ENCODE measurements at places on chromosomes 5 and 9.

GRCh38 chr5:147481874-147482705 lies 27.8 kb downstream of the DPYSL3 start:
- H3K27ac ChIP-seq, result peak overlapping the region; percentile 97
- H3K4me3 ChIP-seq, result no peak overlapping the region
- no peak for DNase-seq
- H3K4me1 ChIP-seq, result peaks cover 56% of the 10 kb centered on the region
- no peaks in the 10 kb centered on the region for H3K36me3 ChIP-seq
- H3K27me3 ChIP-seq, result no peaks in the 10 kb centered on the region

GRCh38 chr9:96156171-96156974 lies 145.6 kb downstream of the HSD17B3 start:
- H3K27me3 ChIP-seq, result peaks cover 4% of the 10 kb centered on the region
- peaks cover 33% of the 10 kb centered on the region for H3K4me1 ChIP-seq
- no peak overlapping the region for H3K4me3 ChIP-seq
- DNase-seq, result no peak
- peak overlapping the region; percentile 39 for H3K27ac ChIP-seq

- peak overlapping the region; percentile 57 for H3K27ac ChIP-seq
- no peaks in the 10 kb centered on the region for H3K36me3 ChIP-seq
- no peak for DNase-seq
- peak overlapping the region; percentile 65 for H3K4me3 ChIP-seq
- no peaks in the 10 kb centered on the region for H3K27me3 ChIP-seq
These were observed 40.9 kb upstream of the FABP6 start for GRCh38 chr5:160188141-160189015.

DNA sequence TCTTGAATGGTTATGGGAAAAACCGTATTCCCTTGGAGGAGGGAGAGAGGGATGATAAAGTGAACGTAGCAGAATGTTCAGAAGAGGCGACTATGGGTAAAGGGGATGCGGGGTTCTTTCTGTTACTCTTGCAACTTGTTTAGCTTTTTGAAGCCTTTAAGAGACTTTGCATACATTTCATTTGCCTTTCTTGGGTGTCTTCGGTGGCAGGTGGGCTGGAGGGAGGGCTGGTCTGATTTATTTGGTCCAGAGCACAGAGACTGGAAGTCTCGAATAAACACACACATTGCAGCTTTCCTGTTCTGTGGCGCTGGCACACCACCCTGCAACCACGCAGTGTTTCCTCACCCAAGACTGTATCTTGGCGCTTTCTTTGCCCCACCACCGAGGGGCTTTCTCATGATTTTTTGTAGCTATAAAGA lies 23.2 kb downstream of the TTF1 start:
- no peak overlapping the region for H3K27ac ChIP-seq
- no peak overlapping the region for H3K4me3 ChIP-seq
- no peaks in the 10 kb centered on the region for H3K27me3 ChIP-seq
- DNase-seq, result no peak
- H3K4me1 ChIP-seq, result no peaks in the 10 kb centered on the region

GRCh38 chr9:23451802-23452418 lies 374.1 kb downstream of the ELAVL2 start:
- H3K27me3 ChIP-seq, result no peaks in the 10 kb centered on the region
- no peaks in the 10 kb centered on the region for H3K4me1 ChIP-seq
- no peak overlapping the region for H3K4me3 ChIP-seq
- H3K27ac ChIP-seq, result no peak overlapping the region

DNA sequence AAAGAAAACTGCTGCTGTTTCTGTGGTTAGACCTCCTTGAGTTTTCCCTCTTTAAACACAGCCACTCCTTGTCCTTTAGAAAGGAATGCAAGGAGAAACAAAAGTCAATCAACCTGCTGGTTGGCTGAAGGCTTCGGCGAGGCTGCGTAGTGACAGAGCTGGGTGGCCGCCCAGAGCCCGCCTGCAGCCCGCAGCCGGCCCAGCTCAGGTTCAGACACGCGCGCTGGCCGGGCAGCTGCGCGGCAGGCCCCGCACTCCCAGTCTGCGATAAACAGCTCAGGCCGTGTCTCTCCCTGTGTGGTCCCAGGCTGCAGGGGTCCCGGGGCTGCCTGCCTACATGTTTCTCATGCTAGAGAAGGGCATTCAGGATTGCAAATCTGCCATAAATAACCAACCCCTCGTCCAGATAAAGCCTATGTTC lies 115.4 kb downstream of the HSD17B3 start:
- peaks cover 22% of the 10 kb centered on the region for H3K27me3 ChIP-seq
- peaks cover 14% of the 10 kb centered on the region for H3K4me1 ChIP-seq
- H3K4me3 ChIP-seq, result peak overlapping the region; percentile 23
- peaks cover 5% of the 10 kb centered on the region for H3K36me3 ChIP-seq
- H3K27ac ChIP-seq, result no peak overlapping the region

GRCh38 chr9:126002476-126003350 lies 255.5 kb downstream of the PBX3 start:
- H3K36me3 ChIP-seq, result no peaks in the 10 kb centered on the region
- peaks cover 5% of the 10 kb centered on the region for H3K27me3 ChIP-seq
- H3K4me1 ChIP-seq, result no peaks in the 10 kb centered on the region

- no peak overlapping the region for H3K4me3 ChIP-seq
- H3K27ac ChIP-seq, result peak overlapping the region; percentile 82
- no peaks in the 10 kb centered on the region for H3K27me3 ChIP-seq
- H3K4me1 ChIP-seq, result peaks cover 79% of the 10 kb centered on the region
These were observed 118.1 kb downstream of the LHFPL2 start for GRCh38 chr5:78530342-78531096.

GRCh38 chr5:14756478-14756877 lies 92.0 kb downstream of the OTULIN start:
- no peak overlapping the region for H3K4me3 ChIP-seq
- no peak for DNase-seq
- H3K4me1 ChIP-seq, result no peaks in the 10 kb centered on the region
- H3K36me3 ChIP-seq, result peaks cover 14% of the 10 kb centered on the region
- no peak overlapping the region for H3K27ac ChIP-seq
- H3K27me3 ChIP-seq, result no peaks in the 10 kb centered on the region

DNA sequence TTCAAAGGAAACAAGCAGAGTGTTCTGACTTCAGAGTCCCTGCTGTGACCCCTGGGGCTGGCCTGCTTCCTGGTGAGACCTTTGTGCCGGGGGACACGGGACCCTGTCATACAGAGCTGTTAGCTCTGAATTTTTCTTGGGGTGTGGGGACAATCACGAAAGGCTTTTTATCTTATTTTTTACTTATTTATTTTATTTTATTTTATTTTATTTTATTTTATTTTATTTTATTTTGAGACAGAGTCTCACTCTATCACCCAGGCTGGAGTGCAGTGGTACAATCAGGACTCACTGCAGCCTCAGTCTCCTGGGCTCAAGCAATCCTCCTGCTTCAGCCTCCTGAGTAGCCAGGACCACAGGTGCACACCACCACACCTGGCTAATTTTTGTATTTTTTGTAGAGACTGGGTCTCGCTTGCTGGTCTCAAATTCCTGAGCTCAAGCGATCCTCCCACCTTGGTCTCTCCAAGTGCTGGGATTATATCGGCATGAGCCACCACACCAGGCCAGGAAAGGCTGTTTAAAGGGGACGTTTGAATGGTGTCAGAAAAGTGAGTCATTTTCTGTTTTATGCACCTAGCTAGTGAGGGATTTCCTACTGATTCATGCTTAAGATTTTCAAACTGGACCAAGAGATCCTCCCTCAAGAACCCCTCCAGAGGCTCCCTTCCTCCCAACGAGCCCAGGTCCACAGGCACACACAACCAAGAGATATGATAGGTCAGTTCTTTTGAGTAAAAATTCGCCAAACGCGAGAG lies 75.7 kb downstream of the OLFM1 start:
- H3K4me1 ChIP-seq, result no peaks in the 10 kb centered on the region
- no peaks in the 10 kb centered on the region for H3K27me3 ChIP-seq
- no peak overlapping the region for H3K4me3 ChIP-seq
- no peak for DNase-seq
- H3K27ac ChIP-seq, result no peak overlapping the region

GRCh38 chr5:117731446-117731845 lies 1156.8 kb upstream of the SEMA6A start:
- no peak for DNase-seq
- H3K27me3 ChIP-seq, result no peaks in the 10 kb centered on the region
- peaks cover 20% of the 10 kb centered on the region for H3K4me1 ChIP-seq
